ENCODE measurements at places on chromosomes 2 and 18.

DNA sequence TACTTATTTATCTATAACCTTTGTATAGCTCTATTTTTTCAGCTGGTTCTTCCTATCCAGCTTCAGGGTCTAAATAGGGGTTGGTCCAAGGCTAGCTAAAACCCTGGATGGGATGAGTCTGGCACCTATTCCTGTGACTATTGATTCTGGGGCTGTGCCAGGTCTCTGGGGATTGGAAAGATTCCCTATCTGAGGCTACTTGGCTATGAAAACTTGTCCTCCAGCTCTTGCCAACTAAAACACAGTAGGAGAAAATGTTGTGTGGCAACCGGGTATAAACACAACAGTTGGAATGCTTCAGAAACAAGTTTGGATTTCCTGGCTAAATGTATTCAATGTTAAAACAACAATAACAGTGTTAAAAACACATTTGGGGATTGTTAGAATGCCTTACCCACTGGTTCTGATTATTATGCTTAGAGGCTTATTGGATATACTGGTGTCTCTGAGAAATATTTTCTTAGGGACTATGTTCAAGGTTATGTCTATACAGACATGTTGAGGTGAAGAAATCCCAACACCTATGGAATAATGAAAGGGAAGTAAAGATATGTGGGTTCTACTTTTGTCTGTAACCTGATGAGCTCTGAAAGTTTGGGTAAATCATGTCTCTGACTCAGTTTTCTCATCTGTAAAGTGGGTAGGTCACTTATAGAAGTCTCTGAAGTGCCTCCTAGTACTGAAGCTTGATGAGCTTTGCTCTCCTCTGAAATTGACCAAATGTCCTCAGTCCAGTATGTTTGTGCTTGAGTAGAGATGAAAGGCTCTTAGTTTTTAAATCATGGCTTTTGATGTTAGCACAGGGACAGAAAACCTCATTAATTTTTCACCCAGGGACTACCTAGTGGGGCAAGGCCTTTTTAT, 460.7 kb downstream of the MTX2 start:
- DNase-seq = peak; percentile 7

DNA sequence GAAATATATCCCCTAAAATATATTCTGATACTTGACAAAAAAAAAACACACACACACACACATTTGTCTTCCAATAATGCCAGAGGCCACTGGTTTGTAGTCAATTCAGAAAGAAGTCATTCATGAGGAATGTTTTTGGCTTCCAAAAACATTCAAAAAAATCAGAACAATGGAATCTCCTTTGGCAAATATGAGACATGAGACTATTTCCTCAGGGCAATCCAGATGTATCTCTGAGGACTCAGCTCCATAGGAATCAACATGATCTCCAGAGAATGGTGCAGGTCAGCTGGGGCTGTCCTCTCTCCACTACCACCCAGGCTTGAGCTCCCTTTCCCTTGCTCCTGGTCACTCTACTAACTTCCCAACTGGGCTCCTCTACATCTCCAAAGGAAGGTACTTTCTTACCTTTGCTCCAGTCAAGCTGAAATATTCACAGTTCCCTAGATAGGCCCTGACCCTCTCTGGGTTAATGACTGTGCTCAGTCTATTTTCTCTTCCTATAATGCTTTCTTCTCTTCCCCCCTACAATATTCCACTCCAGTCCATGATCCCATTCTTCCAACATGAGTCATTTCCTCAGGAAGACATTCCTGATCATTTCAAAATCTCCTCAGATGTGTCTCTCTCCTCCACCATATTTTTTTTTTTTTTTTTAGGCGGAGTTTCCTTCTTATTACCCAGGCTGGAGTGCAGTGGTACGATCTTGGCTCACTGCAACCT, 145.3 kb downstream of the C1D start:
- peak; percentile 81 for DNase-seq

- DNase-seq = no peak
These were observed 78.8 kb upstream of the PELI1 start for GRCh38 chr2:64223055-64223454.

- DNase-seq = no peak
These were observed 395.4 kb upstream of the ATP5MC3 start for GRCh38 chr2:175576875-175577274.

DNA sequence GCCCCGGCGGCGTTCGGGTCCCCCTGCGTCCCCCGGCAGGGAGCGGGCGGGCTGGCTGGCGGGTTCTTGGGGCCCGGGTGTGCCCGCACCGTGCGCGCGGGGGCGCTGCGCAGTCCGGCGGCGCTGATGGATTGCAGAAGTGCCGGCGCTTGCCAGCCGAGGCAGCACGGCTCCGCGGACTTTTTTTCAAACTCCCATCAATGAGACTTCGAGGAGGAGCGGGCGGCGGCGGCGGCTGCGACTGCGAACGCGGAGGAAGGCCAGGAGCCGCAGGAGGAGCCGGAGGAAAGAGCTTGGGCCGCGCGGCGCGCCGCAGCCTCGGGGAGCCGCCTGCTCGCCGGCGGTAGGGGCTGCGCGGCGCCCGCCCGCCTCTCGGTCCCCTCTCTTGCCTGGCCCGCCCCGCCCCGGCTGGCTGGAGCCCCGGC, at the start of gene GLI2:
Gene GLI2, plus strand, starts transcription at position 123 of the 425 bp plus-strand sequence. CDS start 61,453 bp downstream, outside the sequence.
- DNase-seq = peak; percentile 89

DNA sequence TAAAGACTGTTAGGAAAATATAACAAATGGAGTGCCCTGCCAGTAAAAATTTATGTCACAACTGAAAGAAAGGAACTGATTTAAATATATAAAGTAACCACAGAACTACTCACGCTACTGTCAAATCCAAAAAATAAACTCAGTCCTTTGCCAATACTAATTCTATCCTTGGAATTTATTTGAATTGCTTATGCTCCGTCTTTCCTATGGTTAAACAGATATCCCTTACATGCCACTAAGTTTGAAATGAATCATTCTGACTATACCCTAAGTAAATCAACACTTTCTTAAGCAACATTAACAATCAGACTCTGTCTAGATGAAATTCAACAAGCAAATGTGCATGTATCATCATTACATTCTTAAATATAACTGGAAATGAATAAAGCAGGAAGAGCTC, 9.8 kb downstream of the HNRNPLL start:
- no peak for DNase-seq

DNA sequence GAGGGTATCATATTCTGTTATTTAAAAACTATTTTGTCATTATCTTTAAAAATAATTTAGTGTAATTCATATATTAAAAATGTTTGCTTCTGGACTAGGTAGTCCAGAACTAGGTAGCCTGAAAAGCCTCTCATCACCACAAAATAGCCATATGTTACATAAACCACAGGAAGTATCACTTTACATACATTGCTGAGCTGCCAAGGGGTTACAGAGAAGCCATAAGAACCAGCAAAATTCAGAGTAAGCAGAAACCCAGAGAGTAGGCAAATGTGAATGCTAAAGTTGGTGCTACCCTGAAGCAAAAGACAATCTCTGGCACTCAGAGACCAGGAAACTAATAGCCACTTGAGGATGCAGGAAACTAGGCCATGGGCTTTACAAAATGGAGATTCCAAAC, 60.9 kb downstream of the LOXHD1 start:
- DNase-seq = no peak

GRCh38 chr18:8006979-8007378, 439.9 kb downstream of the PTPRM start:
- no peak for DNase-seq

- DNase-seq = no peak
These were observed 1.8 kb upstream of the ABCA12 start for GRCh38 chr2:215140166-215140707.

DNA sequence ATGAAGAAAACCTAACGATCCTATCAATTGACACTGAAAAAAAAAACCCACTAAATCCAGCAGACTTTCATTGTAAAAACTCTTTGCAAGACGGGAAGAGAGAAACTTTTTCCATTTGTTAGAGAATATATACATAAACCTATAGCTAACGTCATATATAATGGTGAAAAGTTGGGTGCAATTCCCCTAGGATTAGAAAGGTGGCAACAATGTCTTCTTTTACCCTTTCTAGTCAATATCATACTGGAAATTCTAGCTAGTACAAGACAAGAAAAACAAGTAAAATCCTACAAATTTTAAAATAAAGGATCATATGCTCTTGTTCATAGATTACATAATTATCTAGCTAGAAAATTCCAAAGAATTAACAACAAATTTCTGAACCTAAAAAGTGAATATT, 1596.5 kb upstream of the LRRTM1 start:
- no peak for DNase-seq

DNA sequence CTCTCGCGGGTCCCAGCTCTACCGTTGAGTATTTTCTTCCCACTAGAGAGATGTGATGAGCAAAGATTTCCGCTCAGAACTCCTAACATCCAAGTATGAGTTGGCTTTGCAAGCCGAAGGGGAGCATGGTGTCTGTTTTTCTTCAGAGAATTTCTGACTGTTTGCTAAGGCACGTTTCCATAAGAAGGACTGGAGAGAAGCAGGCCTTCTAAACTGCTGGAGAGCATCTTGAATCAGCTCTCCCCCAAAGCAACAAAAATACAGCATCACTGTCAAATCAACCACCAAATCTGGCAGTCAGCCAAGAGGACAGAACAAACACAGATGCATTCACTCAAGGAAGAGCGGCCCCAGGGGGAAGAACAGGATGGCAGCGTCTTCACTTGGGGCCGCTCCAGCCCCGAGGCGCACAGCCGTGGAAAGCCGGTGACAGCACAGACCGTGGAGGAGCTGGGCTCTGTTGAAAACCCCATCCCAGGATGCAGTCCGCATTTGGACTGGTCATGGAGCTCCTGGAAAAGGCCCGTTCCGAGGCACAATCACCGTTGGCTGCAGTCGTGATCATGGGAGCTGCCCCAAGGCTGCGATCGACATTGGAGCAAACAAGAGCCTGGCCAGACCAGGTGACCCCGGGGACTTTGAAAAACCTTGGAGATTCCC, 101.4 kb downstream of the NFATC1 start:
- DNase-seq = peak; percentile 86

- no peak for DNase-seq
These were observed 467.1 kb upstream of the SPHKAP start for GRCh38 chr2:228648541-228648940.

- DNase-seq = no peak
These were observed 31.2 kb downstream of the ZDBF2 start for GRCh38 chr2:206305523-206306245.

- DNase-seq = peak; percentile 45
These were observed at the start of gene EMILIN2 for GRCh38 chr18:2846636-2847316. Gene EMILIN2, plus strand, starts transcription at chr18:2847006. Its CDS starts 183 bp downstream, at chr18:2847189.

DNA sequence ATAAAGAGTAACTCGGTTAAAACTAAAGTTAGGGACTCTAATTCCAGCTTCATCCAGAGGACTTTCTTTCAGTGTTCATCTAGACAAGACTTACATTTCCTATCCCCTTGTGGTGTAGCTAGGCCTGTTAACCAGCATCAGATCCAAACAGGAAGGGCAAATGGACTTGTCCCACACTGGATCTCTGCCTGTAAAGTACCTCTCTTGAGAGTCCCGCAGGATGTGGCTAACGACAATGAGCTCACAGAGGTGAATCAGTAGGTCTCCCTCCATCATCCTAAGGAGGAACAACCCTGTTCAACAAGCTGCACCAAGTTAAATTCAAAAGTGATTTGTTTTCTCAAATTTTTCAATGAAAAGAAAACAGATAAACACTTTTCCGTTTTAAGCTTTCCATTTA, 412.3 kb upstream of the RGPD4 start:
- DNase-seq = no peak

- peak; percentile 56 for DNase-seq
These were observed 156.7 kb downstream of the EVA1A start for GRCh38 chr2:75403991-75404428.

DNA sequence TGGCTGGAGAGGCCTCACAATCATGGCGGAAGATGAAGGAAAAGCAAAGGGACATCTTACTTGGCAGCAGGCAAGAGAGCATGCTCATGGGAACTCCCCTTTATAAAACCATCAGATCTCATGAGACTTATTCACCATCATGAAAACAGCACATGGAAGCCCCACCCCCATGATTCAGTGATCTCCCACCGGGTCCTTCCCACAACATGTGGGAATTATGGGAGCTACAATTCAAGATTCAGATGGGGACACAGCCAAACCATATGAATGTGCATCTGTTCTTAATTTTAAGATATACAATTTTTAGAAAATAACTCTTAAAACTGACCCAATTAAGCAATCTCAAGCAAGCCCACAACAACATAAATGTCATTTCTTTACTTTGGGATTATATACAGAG, 12.6 kb downstream of the C18orf63 start:
- DNase-seq = peak; percentile 37

GRCh38 chr2:10225291-10226037, 77.2 kb upstream of the HPCAL1 start:
- DNase-seq = no peak

GRCh38 chr2:233021771-233022170, 8.7 kb upstream of the NGEF start:
- DNase-seq = no peak

Measured in fibroblast of villous mesenchyme (primary cell).